ENCODE measurements at places on chromosomes 6 and 20.

- DNase-seq, result no peak
Measured at GRCh38 chr6:111566222-111566734, 39.4 kb downstream of the TRAF3IP2 start.

DNA sequence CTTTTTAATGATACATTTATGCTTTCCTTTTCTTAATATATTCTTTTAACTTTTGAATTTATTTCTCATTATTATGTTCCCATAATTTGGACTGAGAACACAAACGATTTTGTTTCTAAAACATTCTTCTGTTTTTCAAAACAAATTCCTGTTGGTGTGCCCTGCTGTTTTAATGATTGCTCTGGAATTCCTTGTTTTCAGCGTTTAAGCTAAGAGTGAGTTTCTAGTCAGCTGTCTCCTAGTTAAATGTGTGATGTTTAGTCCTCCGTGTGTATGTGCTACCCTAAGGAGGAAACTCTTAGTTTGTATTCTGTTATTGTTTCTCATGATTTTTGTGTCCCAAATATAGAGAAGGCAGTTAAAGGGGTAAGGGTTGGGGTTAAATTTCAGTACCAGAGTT, 306.1 kb upstream of the RGS17 start:
- no peak for DNase-seq

- DNase-seq, result no peak
Measured at GRCh38 chr6:22082218-22082617, 214.6 kb downstream of the PRL start.

GRCh38 chr6:10886691-10887502, at the start of gene SYCP2L:
TSS of gene SYCP2L (plus strand) at chr6:10887052. CDS start at chr6:10887127, 75 bp downstream.
- no peak for DNase-seq

- no peak for DNase-seq
Measured at GRCh38 chr6:106751501-106752252, 122.3 kb downstream of the QRSL1 start.

- no peak for DNase-seq
Measured at GRCh38 chr6:156557251-156557910, 219.8 kb upstream of the ARID1B start.

Data from activated naive CD4-positive, alpha-beta T cell treated with anti-CD3 and anti-CD28 coated beads, Interleukin-2, amount 50 U/mL, for 16 hours (primary cell).